ENCODE measurements at places on chromosomes 4 and X.

- no peak for DNase-seq
Observed at GRCh38 chr4:137474711-137475301, 57.5 kb downstream of the PCDH18 start.

GRCh38 chr4:87025614-87026041, 90.8 kb downstream of the AFF1 start:
- DNase-seq, result no peak

GRCh38 chrX:131477498-131477897, 66.4 kb upstream of the OR13H1 start:
- no peak for DNase-seq

DNA sequence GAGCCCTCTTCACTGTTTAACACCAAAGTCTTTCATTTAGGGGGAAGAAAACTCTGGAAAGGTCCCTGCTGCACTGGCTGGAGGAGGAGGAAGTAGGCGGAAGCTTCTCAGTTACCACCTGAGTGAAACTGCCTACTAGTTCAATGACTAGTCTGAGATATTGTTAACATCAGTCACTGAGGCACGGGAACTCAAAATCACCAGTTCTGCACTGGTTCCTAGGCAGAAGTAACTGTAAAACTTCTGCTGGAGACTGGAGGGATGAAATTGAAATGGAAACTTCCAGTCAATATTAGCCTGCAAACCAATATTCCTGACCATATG, 178.3 kb downstream of the SNCA start:
- DNase-seq, result peak; percentile 2

DNA sequence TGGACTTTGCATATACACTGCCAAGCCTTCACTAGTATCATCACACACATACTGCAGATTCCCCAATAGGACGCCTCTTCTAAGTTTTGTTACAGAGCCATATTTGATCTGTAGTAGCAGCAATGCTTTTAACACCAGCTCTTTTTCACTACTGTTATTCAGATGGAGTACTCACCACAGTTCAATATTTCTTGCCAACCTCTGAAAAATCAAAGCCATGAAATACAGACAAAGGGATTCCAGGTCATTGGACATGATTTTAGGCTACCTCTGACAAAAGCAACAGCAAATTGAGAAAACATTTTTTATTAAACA, 390.7 kb upstream of the ADGRL3 start:
- no peak for DNase-seq

DNA sequence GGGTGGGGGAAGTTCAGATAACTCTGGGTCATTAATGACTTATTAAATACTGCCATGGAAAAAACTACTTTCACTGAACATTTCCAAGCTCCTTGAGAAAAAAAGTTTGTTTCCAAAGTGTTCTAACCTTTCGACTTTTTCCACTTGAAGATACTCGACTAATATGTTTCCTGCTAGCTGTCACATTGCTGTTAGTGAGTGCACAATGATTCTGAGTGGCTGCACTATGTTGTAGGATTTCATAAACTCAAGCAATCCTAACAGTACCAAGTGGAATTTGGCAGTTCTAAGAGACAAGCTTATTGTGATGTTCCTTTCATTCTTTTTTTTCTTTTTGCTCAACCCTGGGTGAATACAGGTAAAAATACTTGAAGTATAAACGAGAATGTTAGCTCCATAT, 33.4 kb downstream of the GRXCR1 start:
- DNase-seq, result no peak

GRCh38 chr4:1130316-1131186, 17.2 kb upstream of the RNF212 start:
- peak; percentile 58 for DNase-seq

DNA sequence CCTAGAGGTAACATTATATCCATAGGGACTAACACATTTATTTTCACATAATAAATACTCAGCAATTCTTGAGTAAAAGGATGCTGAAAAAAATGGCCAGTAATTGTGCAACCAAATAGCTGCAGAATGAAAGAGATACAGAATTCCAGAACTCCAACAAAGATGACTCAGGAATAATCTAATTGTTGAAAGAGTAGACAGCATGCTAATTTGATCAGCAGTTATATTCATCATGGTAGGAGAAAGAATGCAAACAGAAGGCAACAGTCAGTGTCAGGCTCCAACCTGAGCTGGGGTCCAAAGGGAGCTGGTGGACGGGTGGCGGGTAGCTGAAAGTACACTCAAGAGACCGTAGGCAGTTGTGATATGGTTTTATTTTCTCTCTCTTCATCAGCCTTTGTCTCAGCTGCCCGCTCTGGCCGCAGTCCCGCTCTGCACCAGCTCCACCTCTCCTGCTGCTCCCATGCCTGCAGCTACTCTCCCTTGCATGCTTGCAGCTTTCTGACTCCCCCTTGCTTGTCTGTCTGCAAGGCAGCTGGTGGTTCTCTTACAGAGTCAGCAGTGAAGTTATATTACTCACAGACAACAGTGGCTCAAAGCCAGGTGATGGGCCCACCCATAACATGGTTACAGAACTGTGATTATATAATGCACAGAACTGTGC, 1150.1 kb downstream of the STIM2 start:
- no peak for DNase-seq

GRCh38 chrX:63658920-63659319, 126.1 kb downstream of the ARHGEF9 start:
- no peak for DNase-seq
